Fibroblast of villous mesenchyme (primary cell): ENCODE measurements at places on chromosomes 2 and 18. TPM values are rescaled to one million over a fixed set of nuclear protein-coding genes. Genes with fewer than 3 reads are reported as not detected.

DNA sequence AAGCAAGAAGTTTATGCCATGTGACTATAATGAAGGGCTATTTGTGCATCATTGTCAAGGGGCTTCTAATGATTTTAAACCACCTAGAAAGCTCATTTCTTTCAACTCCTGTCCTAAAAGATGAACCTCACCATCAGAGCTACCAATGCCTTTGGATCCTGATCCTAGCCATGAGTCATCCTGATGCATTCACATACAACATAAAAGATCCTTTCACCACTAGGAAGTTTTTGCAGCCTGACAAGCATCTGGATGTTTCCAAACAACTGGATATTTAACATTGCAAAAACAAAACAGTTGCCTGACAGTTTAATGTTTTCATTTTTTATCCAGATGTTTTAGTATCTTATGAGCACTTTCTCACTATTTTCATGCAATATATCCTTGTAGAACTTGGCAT is 425.3 kb downstream of the MBD2 start:
- DNase-seq = peak; percentile 41

- no peak for DNase-seq
Measured at GRCh38 chr18:6366776-6367175, 47.9 kb downstream of the L3MBTL4 start.

GRCh38 chr2:236888794-236889780 is 196.6 kb upstream of the COPS8 start:
- DNase-seq = no peak

REL gene
- 6.4 and 7.3 TPM in 2 replicates for total RNA-seq

NEU2 gene
- total RNA-seq = not detected in 2 replicates

GRCh38 chr2:68857855-68858456 is 13.2 kb downstream of the BMP10 start:
- DNase-seq = no peak

CDK15 gene
- 3.5 and 7.4 TPM in 2 replicates for total RNA-seq

SP9 gene
- under 0.01 and 0.43 TPM in 2 replicates for total RNA-seq

- no peak for DNase-seq
Measured at GRCh38 chr2:121888189-121888557, 132.7 kb downstream of the TSN start.

DNA sequence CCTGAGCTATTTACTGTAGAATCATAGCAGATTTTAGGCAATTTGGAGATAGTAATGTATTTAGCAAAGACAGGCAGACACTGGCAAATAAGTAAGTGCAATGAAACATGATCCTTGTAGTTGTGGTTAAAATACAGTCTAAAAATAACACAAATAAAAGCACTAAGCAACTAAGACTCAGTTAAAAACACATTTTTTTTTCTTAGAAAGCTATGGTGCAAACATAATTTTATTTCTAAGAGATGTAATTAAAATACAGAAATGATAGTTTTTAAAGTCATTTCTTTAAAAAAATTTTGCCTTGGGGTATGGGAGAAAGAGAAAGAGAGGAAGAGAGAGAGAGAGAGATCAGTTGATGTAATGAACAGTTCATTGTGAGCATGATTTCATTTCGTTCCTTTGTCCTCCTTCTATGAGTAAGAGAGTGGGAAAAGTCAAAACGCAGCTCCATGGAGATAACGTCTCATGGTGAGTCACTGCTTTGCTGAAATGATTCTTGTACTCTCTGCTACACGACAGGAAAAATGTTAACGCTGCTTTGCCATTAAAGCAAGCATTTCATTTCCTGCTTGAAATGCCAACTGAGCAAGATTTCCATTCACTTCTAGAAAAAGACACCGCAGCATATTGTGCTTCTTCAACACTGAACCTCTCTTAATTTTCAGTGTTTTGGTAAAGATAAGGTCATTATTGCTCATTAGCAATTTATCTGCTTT is 61.3 kb upstream of the PGAP1 start:
- peak; percentile 89 for DNase-seq

MRO gene
- under 0.01 TPM in 1 of 2 replicates, not detected in the other for total RNA-seq

- DNase-seq = no peak
Measured at GRCh38 chr2:39706312-39706711, 40.6 kb downstream of the TMEM178A start.

GRCh38 chr18:31429623-31430022 is 17.9 kb upstream of the DSG3 start:
- no peak for DNase-seq

IKZF2 gene
- 4.2 and 15.1 TPM in 2 replicates for total RNA-seq

ARMC9 gene
- total RNA-seq = 189 and 260 TPM in 2 replicates

DNA sequence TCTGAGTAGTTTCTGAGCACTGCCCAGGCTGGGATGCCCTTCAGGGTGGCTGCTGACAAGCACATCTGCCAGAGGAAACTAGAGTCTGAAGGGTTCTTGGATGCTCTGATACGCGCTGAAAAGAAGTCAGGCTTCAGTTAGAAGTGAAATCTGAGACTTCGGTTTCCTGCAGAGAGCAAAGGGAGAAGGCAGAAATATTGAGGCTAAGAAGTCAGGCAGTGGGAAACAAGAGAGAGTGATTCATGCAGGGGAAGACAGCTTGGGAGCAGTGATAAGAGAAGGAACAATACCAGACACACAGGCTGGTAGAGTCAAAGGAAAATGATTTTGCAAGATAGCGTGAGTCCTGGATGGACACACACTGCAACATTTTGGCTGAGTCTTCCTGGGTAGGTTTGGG is 51.0 kb upstream of the BOD1L2 start:
- no peak for DNase-seq

FHL2 gene
- 343 and 346 TPM in 2 replicates for total RNA-seq

GRCh38 chr18:41645589-41646360 is 309.3 kb upstream of the PIK3C3 start:
- no peak for DNase-seq

DNA sequence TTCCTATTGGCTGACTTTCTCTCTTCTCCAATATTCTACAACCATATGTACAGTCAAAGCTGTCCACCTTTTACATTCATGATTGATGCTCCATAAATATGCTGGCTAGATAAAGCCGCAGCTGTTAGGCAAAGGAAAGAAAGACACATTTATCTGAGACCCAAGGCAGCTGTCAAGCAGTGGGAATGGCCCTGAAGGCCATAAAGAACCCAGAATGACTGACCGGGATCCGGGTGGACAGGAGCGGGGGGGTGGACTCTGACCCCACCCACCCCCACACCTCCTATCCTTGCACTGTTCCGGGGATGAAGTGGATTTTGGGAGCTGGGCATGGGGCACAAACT is 116.4 kb downstream of the RTP5 start:
- DNase-seq = no peak

GRCh38 chr18:47898696-47899095 is 31.8 kb downstream of the SMAD2 start:
- DNase-seq = no peak

DNA sequence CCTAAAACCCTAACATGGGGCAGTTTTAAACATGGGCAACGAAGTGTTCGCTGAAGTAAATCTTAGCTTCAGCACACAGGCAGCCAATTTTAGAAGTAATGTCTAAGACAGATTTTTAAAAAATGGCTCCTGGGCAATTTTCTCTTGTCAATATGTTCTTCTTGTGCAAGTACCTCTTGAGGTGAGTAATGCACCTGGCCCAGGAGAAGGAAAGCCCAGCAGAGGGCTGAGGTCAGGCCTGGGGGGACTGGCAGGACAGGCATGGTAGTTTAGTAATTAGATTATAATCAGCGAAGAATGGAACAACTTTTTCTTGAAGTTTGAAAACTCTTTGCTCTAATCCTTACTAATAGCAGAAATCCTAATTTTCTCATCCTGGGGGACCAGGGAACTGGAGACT is 77.6 kb downstream of the SPRED2 start:
- DNase-seq = no peak

GRCh38 chr2:68251855-68252399 is 405 bp downstream of the PPP3R1 start:
- peak; percentile 31 for DNase-seq

DNA sequence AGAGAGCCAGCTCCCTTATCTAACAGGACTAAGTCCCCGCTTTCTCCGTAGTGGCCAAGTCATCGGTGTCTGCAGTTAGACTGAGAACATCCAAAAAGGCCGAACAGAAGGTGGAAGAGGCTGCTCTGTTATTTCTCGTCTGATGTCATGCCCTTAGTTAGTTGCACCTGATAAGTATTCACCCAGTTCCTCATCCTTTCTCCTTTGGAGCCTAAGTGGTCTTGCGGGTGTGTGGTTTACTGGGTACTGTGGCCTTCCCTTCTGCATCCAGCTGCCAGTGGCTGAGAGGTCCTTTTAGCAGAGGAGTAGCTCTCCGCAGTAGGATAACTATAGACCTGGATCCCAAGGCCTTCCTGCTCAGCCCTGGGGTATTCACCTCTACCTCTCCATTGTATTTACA is 211.6 kb downstream of the BCL2 start:
- no peak for DNase-seq

DNA sequence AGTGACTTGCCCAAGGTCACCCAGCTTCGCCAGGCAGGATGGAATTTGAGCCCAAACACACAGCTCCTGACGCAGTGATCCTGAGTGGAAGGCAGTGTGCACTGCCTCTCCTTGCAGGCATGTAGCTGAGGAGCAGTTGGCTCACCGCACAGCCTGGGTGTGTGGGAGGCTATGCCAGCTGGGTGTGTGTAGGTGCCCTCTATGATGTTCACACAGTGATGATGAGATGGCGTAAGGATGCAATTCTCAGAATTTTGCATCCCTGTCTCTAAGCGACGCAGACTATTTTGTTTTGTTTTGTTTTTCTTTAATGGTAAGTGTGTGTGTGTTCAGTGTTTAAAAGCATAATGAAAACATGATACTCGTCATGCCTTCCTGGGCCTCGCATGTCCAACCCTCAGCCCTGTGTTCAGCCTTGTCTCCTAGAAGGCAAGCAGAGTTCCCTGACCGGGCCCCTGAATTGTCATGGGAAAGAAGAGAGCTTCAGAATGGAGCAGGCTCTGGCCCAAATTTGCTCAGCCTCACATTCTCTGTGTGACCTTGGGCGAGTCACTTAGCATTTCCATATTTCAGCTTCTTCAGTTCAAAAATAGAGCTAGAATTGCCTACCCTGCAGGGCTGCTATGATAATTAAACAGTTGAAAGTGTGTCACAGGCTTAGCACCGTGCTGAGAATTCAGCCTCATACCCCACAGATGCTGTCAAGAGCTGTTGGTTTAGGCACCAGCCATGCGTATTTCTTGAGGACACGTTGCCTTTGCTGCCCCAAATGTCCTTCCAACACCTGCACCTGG is 603.6 kb upstream of the RAB6C start:
- DNase-seq = no peak

GRCh38 chr2:231341100-231341499 is 54.4 kb upstream of the B3GNT7 start:
- no peak for DNase-seq

NTSR2 gene
- not detected in 2 replicates for total RNA-seq

CTDSP1 gene
- 63.5 and 66.9 TPM in 2 replicates for total RNA-seq

DNA sequence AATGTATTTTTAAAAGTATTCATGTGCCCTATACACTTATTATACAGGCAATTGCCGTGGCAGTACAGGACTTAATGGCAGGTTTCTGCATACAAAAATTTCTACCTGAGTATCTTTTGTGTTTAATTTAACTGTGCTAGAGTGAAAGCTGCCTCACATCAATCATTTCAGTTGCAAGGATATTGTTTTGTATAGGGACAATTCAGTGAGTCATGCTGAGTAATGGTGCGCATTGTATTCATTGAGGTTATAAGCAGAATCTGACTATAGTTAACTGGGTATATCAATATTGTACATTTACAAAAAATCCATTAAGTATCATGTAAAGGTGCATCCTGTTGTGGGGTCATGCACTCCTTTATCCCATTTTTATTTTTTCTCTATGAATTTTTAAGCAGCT is 121.5 kb downstream of the GCA start:
- no peak for DNase-seq

TTC31 gene
- total RNA-seq = 8.6 and 14.8 TPM in 2 replicates

DNA sequence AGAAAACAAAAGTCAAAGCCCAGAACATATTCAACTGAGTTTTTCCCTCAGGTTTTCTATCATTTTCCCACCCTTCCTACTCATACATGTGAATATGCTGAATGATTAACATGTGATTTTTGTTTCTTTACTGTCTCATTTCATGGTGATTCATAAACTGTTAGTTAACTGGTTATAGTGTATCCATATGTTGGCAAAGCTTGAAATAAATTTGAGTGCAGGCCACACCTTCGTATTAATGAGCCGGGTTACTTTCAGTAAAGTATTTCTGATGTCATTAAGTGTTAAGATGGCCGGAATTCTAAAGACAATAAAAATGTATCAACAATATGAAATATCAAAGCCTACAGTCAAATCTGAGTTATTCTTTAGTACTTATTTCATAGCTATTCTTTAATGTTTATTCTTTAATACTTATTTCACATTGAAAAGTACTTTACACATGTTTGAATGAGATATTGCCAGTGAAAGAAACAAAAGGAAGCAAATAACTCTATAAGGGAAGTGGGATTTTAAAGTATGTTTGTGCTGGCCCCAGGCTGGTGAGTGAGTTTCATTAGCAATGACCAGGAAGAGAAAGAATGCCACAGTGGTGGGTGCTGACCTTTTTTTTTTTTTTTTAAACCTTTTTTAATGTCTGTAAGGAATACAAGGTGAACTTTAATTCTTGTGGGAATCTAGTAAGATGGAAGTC is 178.6 kb downstream of the NEDD4L start:
- DNase-seq = peak; percentile 7

- peak; percentile 46 for DNase-seq
Measured at GRCh38 chr2:71531522-71532047, 78.2 kb downstream of the DYSF start.

DNA sequence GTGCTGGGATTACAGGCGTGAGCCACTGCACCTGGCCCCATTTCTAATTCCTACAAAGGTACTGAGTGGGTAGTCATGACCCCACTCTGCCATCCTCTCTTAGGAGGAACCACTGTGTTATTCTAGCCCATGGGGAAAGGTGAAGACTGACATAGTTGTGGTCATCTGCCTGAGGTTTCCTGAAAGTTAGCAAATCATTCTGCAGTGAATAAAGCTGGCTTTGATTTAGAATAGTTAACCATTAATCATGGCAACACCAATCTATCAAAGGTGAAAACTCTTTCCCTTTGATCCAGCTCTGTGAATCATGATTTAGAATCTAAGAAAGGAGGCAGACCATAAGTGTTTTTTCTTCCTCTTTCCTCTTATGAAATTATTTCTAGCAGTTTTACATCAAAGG is 50.8 kb downstream of the SUMO1 start:
- DNase-seq = no peak
